ENCODE measurements at places on chromosomes 3 and 15.

- DNase-seq, result no peak
Observed at GRCh38 chr15:48695827-48696573, 50.5 kb upstream of the FBN1 start.

GRCh38 chr3:24351779-24352469 is 142.7 kb downstream of the THRB start:
- no peak for DNase-seq

DNA sequence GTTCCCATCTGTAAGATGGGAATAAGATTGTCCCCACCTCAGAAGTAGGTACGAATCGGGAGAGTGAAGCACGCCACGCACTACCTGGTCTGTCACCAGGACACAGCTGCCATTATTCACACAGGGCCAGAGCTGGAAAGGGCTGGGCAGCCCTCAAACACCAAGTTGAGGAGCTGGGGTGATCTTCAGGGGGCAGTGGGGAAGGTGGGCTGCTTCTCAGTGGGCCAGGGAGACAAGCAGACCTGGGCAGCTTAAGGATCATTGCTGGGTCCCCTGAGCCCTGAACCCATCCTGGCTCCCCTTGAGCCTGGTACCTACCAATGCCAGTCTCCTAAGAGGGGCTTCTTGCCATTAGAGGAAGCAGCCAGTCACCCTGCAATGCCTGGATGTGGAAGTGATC is 82.1 kb downstream of the SMAD6 start:
- DNase-seq, result no peak

- DNase-seq, result no peak
Observed at GRCh38 chr3:11672363-11672762, 28.6 kb upstream of the VGLL4 start.

- DNase-seq, result no peak
Observed at GRCh38 chr15:29990035-29990434, 92.7 kb upstream of the GOLGA8J start.

GRCh38 chr3:3089017-3089416 is 21.2 kb downstream of the IL5RA start:
- DNase-seq, result no peak

DNA sequence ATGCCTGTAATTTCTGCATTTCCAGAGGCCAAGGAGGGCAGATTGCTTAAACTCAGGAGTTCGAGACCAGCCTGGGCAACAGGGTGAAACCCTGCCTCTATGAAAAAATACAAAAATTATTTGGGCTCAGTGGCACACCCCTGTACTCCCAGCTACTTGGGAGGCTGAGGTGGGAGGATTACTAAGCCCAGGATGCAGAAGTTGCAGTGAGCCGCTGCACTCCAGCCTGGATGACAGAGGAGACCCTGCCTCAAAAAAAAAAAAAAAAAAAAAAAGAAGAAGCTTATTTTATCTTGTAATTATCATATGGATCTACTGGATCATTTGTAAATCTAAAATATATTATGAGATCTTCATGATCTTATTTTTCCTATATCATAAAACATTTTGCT is 84.1 kb downstream of the PPCDC start:
- no peak for DNase-seq

GRCh38 chr3:186254676-186255650 is 107.1 kb downstream of the DGKG start:
- DNase-seq, result peak; percentile 28

GRCh38 chr3:72181251-72181650 is 396.3 kb upstream of the PROK2 start:
- DNase-seq, result no peak

GRCh38 chr3:160065282-160065681 is 76.6 kb downstream of the IL12A start:
- no peak for DNase-seq

DNA sequence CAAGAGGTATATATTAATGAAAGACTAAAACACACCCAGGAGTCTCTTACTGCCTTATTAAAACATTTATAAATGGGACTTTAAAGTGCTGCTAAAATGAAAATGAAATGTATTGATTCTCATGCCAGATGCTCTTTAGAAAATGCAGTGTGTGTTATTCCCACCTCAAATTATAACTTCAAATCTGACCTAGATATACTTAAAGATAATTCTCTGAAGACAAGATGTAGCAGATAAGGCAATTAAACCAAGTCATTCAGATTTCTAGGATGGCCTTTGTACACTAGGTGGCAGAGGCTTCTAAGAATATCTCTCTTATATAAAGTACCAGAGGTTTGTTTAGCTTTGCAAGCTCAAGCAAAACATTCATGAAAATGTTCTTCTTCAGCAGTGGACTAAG is 26.9 kb upstream of the GOLGA8B start:
- no peak for DNase-seq

- no peak for DNase-seq
Observed at GRCh38 chr3:68935778-68936177, 3.4 kb upstream of the TAFA4 start.

DNA sequence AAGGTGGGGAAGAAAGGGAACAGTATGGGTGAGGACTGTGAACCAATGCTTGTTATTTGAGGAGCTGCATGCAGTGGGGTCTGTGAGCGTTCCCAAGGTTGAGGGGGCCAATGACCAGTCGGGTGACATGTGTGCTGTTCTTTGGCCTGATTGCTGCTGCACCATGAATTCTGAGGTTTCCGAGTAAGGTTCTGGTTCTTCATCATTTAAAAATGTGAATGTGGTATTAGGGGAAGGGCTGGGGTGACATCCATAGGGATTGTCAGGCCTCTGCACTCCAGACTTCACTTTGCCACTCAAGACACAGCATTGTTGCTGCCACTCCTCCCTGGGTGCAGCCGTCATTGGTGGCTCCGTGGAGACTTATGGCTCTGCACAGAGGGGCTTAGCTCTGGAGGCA is 32.5 kb downstream of the ABHD17C start:
- DNase-seq, result no peak

DNA sequence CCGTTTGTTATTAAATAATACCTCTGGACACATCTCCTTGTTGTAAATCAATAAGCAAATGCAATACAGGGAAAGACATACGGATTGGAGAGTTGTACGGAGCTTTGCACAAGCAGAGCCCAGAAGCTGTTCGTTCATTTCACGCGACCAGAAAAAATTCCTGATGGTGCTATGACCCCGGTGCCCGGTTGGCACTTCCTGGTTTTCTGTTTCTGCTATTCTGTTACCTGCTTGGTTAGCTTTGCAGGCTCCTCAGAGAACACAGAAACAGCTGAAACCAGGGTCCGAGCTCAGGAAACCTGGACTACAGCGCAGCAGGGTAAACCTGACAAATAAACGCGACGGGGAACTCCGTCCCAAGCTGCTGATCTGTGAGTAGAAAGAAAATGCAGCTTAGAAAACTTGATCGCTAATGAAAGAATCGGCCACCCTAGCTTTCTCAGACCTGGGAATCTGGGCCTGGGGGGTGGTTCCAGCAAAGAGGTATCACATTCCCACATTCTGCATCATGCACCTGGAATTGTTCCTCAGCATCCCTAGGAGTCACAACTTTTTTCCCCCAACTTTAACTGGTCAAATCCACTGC is 845 bp downstream of the CNTN3 start:
- no peak for DNase-seq

- no peak for DNase-seq
Observed at GRCh38 chr3:145767909-145768308, 393.1 kb downstream of the PLOD2 start.

- DNase-seq, result no peak
Observed at GRCh38 chr3:183317271-183317670, 64.2 kb downstream of the B3GNT5 start.

GRCh38 chr15:90956274-90957030 is 1.8 kb downstream of the RCCD1 start:
- DNase-seq, result peak; percentile 62

GRCh38 chr3:43038010-43038409 is 58.9 kb downstream of the GASK1A start:
- no peak for DNase-seq

DNA sequence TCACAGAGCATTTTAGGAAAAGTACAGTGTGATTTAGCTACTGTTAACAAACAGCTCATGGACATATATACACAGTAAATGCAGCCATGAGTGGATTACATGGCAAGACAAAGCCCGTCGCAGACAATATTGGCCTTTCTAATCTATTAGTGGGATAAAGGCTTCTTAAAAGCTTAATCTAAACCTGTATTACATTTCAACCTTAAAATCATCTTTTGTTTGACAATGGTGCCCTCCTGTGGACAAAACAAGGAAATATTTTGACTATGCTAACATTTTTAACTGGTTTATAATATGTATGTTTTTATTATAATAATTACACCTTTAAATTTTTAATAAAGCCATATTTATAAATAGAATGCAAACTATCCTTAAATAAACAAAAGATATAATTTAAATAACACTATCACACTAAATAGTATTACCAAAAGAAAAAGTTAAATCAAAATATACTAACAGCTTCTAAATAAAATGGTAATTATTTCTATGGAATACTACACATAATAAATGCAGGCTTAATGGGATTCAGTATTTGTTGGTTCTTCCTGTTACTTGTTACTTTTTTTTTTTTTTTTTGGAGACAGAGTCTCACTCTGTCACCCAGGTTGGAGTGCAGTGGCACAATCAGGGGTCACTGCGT is 38.6 kb downstream of the TAFA4 start:
- DNase-seq, result no peak

GRCh38 chr3:122148941-122149627 is 34.4 kb upstream of the CASR start:
- no peak for DNase-seq

GRCh38 chr3:16528106-16528505 is 14.6 kb upstream of the RFTN1 start:
- DNase-seq, result no peak

DNA sequence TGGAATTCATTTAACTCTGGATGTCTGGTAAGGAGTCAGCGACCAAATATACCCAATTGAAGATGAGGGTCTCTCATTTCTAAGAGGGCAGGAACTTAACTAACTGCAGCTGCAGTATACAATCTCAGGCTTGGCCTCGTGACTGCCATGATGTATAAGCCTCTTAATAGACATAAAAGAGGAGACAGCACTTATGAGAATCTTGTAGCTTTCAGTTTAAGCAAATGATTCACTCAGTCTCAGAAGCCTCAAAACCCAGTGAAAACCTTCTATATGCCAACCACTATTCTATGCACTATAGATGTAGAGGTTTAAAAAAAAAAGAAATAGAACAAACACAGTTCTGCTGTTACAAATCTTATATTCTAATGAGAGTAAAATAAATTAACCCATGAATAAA is 513.9 kb downstream of the TBL1XR1 start:
- DNase-seq, result no peak

DNA sequence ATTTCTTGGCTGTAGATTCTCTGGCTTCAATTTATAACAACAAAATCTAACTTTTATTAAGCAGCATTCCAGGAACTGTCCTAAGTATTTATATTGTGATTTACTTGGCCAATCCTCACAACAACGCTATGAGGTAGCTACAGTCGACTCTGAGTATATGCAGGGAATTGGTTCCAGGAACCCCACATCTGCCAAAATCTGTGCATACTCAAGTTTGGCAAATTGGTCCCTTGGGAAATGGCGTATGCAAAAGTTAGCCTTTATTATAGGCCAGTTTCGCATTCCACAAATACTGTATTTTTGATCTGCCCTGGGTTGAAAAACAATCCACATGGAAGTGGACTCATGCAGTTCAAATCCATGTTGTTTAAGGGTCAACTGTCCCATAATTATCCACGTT is 53.9 kb downstream of the RAP2B start:
- DNase-seq, result no peak

GRCh38 chr3:177212278-177212610 is 15.0 kb upstream of the TBL1XR1 start:
- DNase-seq, result no peak

GRCh38 chr15:24017470-24017869 is 330.4 kb upstream of the NDN start:
- no peak for DNase-seq

GRCh38 chr3:159751752-159752151 is 236.9 kb upstream of the IL12A start:
- no peak for DNase-seq

- no peak for DNase-seq
Observed at GRCh38 chr15:68484696-68485400, 52.9 kb upstream of the ITGA11 start.

- no peak for DNase-seq
Observed at GRCh38 chr3:86740751-86741150, 250.2 kb downstream of the VGLL3 start.

GRCh38 chr3:56111606-56112304 is 356.5 kb downstream of the ERC2 start:
- DNase-seq, result no peak

DNA sequence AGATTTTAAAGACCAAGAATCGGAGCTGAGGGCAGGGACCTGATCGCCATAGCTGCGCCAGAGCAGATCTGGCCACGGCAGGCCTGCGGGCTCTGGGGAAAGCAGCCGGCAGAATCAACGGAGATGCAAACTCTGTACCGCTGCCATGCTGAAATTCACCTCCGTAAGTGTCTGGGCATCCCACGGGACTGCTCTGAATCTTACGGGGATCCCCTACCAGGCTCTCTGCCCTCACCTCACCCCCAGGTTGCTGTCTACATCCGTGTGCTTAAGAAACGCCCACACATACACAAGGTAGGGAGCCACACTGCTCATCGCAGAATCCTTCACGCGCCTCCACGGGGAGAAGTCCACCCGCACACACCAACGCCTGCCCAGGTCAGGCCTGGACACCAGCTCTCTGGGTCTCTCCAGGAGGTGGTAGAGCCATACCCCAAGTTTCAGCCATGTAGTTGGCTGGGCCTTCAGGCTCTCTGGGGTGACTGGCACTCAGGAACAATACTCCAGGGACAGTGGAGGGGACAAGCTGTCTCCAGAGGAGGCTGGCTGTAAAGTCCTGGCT is 33.5 kb downstream of the FAM174B start:
- no peak for DNase-seq

- DNase-seq, result no peak
Observed at GRCh38 chr3:1037631-1038030, 55.2 kb upstream of the CNTN6 start.

GRCh38 chr15:32738666-32739065 is 20.9 kb downstream of the GREM1 start:
- no peak for DNase-seq

DNA sequence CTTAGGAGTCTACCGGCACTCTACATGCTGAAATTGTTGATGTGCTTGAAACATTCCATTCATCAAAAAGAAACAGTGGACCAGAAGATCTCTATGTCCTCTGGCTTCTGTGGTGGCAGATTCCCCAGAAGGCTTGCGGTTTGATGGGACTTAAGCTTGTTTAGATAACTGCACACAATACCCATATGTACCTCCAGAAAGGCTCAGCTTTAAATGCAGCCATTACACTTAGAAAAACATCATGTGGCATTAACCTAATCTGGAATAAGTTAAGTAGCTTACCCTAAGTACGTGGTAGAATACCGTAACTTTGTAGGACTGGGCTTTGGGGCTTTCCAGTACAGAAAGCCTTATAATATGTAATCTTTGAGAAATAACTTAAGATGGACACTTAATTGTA is 187.3 kb downstream of the RBMS3 start:
- DNase-seq, result no peak

DNA sequence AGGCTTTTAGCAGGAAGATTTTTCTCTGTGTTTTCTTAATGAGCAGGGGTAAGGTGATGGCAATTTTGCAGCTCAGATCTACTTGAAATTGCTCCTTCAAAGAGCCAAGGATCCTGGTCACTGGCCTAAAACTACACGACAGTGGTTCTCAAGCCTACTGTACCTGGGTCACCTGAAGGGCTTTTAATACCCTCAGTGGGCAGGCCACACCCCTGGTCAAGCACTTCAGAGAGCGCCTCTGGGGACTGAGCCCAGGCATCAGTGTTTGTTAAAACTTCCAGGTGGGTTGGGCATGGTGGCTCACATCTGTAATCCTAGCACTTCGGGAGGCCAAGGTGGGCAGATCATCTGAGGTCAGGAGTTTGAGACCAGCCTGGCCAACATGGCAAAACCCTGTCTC is 158.4 kb downstream of the FAM43A start:
- DNase-seq, result no peak

Data from stimulated activated CD4-positive, alpha-beta T cell treated with anti-CD3 and anti-CD28 coated beads, Interleukin-4, amount 100 ng/mL, for 24 hours (primary cell).